ENCODE measurements at places on chromosomes 4 and X. TPM values are rescaled to one million over a fixed set of nuclear protein-coding genes. Genes with fewer than 3 reads are reported as not detected.

The AFP gene
- total RNA-seq, result 8.6 TPM

GRCh38 chr4:8672486-8672885 is 79.9 kb downstream of the CPZ start:
- DNase-seq, result no peak

GRCh38 chr4:11139871-11140270 is 288.8 kb downstream of the HS3ST1 start:
- no peak for DNase-seq

DNA sequence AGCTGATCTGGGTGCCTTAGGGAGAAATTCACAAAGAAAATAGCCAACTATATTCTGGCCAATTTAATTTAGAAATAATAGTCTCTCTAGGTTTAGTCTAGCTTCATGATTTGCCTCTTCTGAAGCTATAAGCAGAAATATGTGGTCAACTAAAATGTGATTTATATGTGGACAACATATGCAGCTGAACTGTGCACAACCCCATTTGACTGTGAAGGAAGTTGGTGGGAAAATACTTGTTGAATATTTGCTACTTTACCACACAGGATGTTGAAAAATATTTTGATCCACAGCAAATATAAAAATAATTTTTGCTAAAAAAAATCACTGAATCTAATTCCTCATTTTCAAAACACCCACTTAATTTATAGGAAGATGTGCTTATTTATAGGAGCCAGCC is 15.7 kb upstream of the RNF128 start:
- peak; percentile 8 for DNase-seq

The UGT2B28 gene
- total RNA-seq, result not detected

GRCh38 chr4:153169776-153170175 is 34.5 kb upstream of the TRIM2 start:
- DNase-seq, result no peak

The CACNA1F gene
- total RNA-seq, result not detected
